Left lung (tissue), 14 donors: ENCODE measurements at places on chromosomes 1 and 21. TPM values are rescaled to one million over a fixed set of nuclear protein-coding genes. Genes with fewer than 3 reads are reported as not detected.
A peak's percentile ranks its signal among the peaks of the same experiment; 100 is the strongest.

DNA sequence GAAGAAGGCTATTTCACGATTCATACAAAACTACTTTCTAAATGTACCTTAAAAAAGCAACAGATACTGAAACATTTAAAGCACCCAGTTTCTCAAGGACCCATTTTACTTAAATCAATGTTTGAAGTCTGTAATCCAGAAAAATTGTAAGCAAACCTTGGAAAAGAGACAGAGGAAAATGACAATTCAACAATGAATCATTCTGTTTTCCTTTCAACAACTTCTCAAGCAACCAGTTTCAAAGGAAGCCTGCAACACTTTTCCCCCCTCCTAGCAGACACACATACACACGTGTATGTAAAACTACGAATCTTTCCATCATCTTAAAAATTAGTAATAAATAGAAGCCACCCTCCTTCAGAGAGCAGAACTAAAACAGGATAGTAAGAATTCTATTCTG lies 1.2 kb downstream of the RERE start:
- H3K27me3 ChIP-seq = no peaks in the 10 kb centered on the region
- peak overlapping the region; percentile 93 for H3K27ac ChIP-seq
- peak overlapping the region; percentile 66 for H3K4me3 ChIP-seq
- H3K4me1 ChIP-seq = peaks cover 48% of the 10 kb centered on the region
- no peaks in the 10 kb centered on the region for H3K36me3 ChIP-seq

CHI3L1 gene
- total RNA-seq = 49.7 TPM

DNA sequence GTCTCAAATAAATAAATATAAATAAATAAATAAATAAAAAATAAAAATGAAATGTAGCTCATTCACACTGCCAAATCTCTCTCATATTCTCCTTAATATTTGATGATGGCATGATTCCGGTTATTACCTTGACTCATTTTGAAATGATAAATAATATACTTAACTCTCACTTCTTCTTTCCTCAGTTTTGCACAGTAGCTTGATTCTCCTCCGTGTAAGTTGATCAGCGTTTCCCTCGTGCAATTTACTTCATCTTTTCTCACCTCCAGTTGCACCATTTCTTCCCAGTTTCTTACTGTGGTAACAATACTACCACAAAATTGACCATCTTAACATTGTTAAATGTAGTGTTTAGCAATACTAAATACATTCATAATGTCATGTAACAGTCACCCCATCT lies 111.6 kb downstream of the RIPK4 start:
- no peak overlapping the region for H3K27ac ChIP-seq
- no peaks in the 10 kb centered on the region for H3K4me1 ChIP-seq
- no peaks in the 10 kb centered on the region for H3K27me3 ChIP-seq

DNA sequence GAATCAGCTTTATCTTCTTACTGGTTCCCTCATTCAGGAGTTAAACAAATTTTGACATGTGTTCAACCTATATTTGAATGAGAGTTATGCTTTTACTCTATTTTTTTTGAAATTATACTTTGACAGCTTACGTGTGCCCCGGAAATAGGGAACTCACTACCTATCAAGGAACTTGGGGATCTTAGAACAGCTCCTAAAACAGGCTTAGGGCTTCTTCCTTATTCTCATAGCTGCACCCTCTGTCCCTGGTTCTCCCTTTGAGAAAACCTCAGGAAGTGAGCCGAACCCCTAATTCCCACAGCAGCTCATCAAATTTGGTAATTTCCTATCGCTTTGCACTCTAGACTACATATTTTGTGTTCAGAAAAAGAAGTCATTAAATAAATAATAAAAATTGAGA lies 81.2 kb upstream of the RUNX3 start:
- no peaks in the 10 kb centered on the region for H3K36me3 ChIP-seq
- no peak overlapping the region for H3K27ac ChIP-seq
- H3K4me3 ChIP-seq = no peak overlapping the region
- peaks cover 3% of the 10 kb centered on the region for H3K27me3 ChIP-seq
- no peaks in the 10 kb centered on the region for H3K4me1 ChIP-seq
- no peak for DNase-seq

KRTAP10-11 gene
- not detected for total RNA-seq

- peaks cover 100% of the 10 kb centered on the region for H3K36me3 ChIP-seq
- no peaks in the 10 kb centered on the region for H3K27me3 ChIP-seq
- H3K4me1 ChIP-seq = no peaks in the 10 kb centered on the region
- no peak for DNase-seq
- no peak overlapping the region for H3K4me3 ChIP-seq
Observed at GRCh38 chr1:43430831-43431230, 22.9 kb downstream of the HYI start.

GRCh38 chr1:218365226-218365999 lies 20.3 kb downstream of the TGFB2 start:
- H3K27ac ChIP-seq = peak overlapping the region; percentile 7
- H3K27me3 ChIP-seq = no peaks in the 10 kb centered on the region
- no peak for DNase-seq
- H3K4me1 ChIP-seq = peaks cover 21% of the 10 kb centered on the region
- no peak overlapping the region for H3K4me3 ChIP-seq
- no peaks in the 10 kb centered on the region for H3K36me3 ChIP-seq

DNA sequence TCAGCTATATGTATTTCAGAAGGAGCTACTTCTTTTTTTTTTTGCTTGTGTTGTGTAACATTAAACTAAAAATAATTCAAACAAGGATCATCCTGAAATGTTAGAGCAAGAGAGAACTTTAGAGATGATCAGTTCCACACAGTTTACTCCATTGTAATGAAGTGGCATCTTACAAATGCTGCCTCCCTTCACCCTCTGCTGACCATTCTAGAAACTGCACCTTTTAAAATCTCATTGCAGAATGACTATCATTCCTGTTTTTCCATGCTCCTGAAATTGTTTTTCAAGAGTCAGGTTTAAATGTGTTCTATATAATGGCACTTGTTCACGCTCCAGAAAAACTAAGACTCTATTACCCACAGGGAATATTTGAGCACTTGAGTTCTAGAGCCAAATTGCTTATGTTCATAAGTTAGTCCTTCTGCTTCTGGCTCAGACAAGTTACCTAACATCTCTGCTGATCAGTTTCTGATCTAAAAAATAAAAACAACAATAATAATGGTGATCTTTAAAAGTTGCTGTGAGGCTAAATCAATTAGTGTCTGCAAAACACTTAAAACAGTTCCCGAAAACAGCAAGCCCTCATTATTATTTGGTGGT lies 21.5 kb upstream of the SLC44A5 start:
- no peaks in the 10 kb centered on the region for H3K27me3 ChIP-seq
- H3K27ac ChIP-seq = no peak overlapping the region
- peak; percentile 23 for DNase-seq
- no peaks in the 10 kb centered on the region for H3K4me1 ChIP-seq
- no peak overlapping the region for H3K4me3 ChIP-seq

GUCA2A gene
- total RNA-seq = not detected

TRIM46 gene
- total RNA-seq = 0.73 TPM

DNA sequence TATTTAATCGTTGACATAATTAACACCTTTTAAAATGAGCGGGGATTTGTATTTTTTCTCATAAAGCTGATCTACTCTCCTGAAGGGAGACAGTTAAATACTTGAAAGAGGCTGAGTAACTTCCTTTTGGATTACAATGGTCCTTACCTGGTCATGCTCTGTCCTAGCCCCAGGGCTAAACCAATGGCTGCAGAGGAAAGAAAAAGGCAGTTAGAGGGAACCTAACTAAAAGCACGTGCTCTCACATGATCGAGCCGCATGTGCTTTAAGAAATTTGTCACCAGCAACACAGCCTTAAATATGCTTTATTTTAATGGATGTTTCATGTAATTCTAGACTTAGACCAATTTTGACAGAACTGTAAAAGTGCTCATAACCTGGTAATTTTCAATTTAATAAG lies 132.7 kb downstream of the GPATCH2 start:
- no peaks in the 10 kb centered on the region for H3K4me1 ChIP-seq
- H3K27ac ChIP-seq = no peak overlapping the region
- no peak for DNase-seq
- H3K4me3 ChIP-seq = no peak overlapping the region

DNA sequence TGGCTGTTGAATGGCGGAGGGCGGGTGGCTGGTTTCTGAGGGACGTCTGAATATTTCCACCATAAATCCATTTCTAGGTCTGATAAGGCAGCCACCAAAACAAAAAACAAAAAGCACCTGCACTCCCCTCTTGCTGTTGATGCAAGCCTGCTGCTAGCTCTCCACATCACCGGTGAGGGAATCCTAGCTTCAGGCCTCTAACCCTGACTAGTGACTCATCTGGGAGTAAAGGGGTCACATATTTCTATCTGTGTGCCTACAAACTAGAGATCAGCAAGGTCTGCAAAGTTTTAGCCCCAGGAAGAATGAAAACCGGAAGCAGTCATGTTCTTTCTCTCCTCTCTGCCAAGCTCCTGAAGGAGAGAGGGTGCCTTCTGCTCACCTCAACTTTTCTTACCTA lies 10.3 kb upstream of the ERMAP start:
- H3K4me3 ChIP-seq = no peak overlapping the region
- DNase-seq = no peak
- no peak overlapping the region for H3K27ac ChIP-seq
- no peaks in the 10 kb centered on the region for H3K27me3 ChIP-seq
- H3K36me3 ChIP-seq = peaks cover 4% of the 10 kb centered on the region

- DNase-seq = no peak
- no peak overlapping the region for H3K27ac ChIP-seq
- H3K4me3 ChIP-seq = no peak overlapping the region
- H3K27me3 ChIP-seq = no peaks in the 10 kb centered on the region
Observed at GRCh38 chr1:55868026-55868425, 652.9 kb upstream of the USP24 start.

GRCh38 chr1:161159087-161159912 lies at the start of gene USP21:
USP21 (plus strand) TSS chr1:161159500; CDS start chr1:161160641, 1,141 bp downstream.
- peak; percentile 98 for DNase-seq
- peak within 1 kb of the TSS; percentile 83 for H3K27ac ChIP-seq
- peak within 1 kb of the TSS; percentile 81 for H3K4me3 ChIP-seq
- peaks cover 43% of the 10 kb centered on the region for H3K4me1 ChIP-seq
- H3K27me3 ChIP-seq = no peaks in the 10 kb centered on the region

DR1 gene
- total RNA-seq = 54.7 TPM

SFT2D2 gene
- total RNA-seq = 85.9 TPM

DNA sequence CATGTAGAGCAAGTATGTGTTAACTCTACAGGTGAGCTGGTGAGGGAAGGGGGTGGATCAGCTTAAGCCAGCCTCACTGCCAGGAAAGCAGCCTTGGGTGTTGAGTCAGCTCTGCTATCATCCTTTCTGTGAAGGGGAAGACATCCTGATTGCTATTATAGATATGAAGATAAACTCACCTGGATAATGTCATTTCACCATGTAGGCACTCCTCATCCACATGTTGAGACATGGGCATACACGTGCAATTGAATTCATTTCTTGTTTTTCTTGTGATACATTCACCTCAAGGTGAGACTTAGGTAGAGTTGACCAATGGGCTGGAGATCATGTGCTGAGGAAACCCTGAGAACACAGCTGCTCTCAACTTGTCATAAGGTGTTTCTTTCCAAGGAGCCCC lies 136.9 kb downstream of the CACNA1E start:
- H3K4me1 ChIP-seq = no peaks in the 10 kb centered on the region
- H3K36me3 ChIP-seq = no peaks in the 10 kb centered on the region

DNA sequence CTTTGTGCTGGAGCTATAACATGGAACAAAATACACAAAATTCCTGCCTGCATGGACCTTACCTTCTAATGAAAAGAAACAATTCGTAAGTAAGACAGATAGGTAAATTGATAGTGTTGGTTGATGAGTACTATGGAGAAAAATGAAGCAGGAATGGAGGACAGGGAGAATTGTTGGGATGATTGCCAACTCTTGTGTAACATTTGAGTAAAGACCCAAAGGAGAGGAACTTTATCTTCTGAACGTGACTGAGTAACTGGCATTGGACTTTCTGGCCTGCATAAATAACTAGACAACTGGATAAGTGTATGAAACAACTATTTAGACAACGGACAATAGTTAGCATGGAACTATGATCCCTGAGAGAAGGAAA lies 6.8 kb upstream of the EFCAB14 start:
- no peaks in the 10 kb centered on the region for H3K36me3 ChIP-seq
- no peaks in the 10 kb centered on the region for H3K27me3 ChIP-seq
- no peak overlapping the region for H3K4me3 ChIP-seq
- DNase-seq = no peak
- peaks cover 8% of the 10 kb centered on the region for H3K4me1 ChIP-seq
- H3K27ac ChIP-seq = no peak overlapping the region

DNA sequence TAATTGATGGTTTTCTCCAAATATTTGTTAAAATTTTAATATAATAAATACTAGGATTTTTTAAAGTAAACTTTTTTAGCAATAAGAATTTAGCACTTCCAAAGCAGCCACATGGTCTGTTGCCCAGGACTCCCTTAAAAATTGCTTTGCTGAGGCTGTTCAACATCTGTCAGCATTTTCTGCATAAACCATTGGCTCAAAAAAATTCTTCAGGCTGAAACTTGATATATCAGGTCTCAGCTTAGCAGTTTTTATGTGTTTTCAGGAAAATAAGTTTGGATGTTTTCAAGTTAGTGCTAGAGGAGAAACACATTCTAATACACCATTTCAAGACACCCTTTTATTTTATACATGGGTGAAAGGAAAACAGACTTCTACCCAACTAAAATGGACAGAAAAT lies 69.1 kb upstream of the C1orf105 start:
- DNase-seq = no peak
- no peaks in the 10 kb centered on the region for H3K27me3 ChIP-seq

DNA sequence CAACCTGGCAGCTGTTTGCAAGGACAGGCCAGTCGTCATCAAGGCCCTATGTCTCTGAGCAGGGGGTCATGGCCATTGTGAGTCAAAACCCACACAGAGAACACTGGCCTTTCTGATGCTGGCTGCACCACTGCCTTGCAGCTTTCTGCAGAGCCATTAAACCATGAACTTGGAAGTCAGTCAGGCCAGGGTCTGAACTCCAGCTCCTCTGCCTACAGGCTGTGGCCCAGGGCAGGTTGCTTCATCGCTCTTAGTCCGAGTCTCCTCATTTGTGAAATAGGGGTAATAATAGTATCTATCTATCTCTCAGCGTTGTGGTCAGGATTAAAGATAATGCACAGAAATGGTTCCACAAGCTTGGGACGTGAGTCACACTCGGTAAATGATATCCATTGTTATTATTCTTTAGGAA lies 35.8 kb upstream of the HIVEP3 start:
- no peaks in the 10 kb centered on the region for H3K4me1 ChIP-seq
- H3K4me3 ChIP-seq = no peak overlapping the region
- no peak for DNase-seq
- H3K27ac ChIP-seq = no peak overlapping the region

GNG12 gene
- 57.0 TPM for total RNA-seq

CHD1L gene
- 40.3 TPM for total RNA-seq

MAEL gene
- not detected for total RNA-seq

- H3K36me3 ChIP-seq = no peaks in the 10 kb centered on the region
- no peaks in the 10 kb centered on the region for H3K4me1 ChIP-seq
- no peak overlapping the region for H3K4me3 ChIP-seq
- no peak overlapping the region for H3K27ac ChIP-seq
Observed at GRCh38 chr21:26443867-26444266, 129.2 kb downstream of the CYYR1 start.

DNA sequence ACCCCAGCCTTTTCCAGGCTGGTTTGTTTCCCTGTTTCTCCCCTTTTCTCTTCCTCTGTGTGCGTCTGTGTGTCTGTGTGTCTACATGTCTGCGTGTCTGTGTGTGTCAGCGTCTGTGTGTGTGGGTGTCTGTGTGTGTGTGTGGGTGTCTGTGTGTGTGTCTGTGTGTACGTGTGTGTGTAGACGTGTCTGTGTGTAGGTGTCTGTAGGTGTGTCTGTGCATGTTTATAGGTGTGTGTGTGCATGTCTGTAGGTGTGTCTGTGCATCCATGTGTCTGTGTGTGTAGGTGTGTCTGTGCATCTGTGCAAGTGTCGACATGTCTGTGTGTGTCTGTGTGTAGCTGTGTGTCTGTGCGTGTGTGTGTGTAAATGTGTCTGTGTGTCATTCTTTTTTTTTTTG lies 3.3 kb downstream of the TTLL10 start:
- no peak overlapping the region for H3K4me3 ChIP-seq
- peaks cover 81% of the 10 kb centered on the region for H3K27me3 ChIP-seq
- no peaks in the 10 kb centered on the region for H3K4me1 ChIP-seq
- no peak overlapping the region for H3K27ac ChIP-seq
- DNase-seq = no peak
- no peaks in the 10 kb centered on the region for H3K36me3 ChIP-seq

CD1B gene
- total RNA-seq = 0.41 TPM

TCHH gene
- 0.03 TPM for total RNA-seq
